ENCODE measurements at places on chromosomes 4 and X.

DNA sequence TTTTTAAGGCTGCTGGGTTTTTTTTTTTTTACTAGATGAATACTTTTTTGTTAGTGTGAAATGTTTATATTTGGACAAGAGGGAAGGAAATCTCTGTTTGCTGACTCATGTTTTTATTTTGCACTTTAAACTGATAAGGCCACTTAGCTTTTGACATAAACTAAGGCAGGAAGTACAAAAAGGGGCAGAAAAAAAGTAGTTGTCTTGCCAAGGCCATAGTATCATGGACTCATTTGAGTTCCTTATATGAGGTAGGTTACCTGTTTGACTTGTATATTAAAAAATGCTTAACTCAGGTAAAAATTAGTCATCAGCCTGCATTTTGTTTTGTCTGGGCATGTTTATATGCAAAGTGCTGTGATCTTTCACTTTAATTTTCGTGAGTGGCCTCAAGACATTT is 26.0 kb downstream of the SMAD1 start:
- peak; percentile 59 for DNase-seq

DNA sequence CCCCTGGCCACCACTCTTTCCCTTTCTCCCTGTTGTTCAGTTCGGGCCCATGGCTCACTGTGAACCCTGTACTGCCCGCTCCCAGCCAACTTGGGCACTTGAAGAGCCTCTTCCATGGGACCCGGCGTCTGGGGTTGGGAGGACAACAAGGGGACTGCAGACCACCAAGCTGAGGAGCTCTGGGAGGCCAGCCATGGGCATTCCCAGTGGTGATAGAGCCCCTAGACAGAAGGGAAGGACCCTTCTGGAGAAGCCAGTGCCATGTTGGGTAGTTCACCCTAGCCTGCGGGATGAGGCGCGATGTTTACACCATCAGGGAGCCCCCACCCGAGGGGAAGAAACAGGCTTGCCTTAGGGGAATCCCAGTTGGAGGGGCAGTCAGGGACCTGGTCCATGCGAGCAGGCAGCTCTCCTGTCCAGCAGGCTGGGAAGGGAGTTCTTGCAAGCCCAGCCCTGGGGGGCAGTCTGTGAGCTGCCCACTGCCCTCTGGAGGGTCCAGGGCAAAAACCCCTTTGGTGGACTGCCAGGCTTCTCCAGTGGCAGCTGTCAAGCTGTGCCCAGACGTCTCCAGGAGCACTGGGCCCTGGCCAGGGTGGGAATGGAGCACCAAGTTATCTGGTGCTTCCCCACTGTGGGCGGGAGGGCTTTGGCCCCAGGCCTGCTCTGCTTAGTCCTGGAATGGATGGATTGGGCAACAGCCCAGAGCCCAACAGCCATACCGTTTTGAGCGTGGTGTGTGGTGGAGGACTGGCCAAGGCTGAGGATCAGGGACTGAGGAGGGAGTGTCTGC is 23.7 kb upstream of the UBA1 start:
- peak; percentile 72 for DNase-seq

DNA sequence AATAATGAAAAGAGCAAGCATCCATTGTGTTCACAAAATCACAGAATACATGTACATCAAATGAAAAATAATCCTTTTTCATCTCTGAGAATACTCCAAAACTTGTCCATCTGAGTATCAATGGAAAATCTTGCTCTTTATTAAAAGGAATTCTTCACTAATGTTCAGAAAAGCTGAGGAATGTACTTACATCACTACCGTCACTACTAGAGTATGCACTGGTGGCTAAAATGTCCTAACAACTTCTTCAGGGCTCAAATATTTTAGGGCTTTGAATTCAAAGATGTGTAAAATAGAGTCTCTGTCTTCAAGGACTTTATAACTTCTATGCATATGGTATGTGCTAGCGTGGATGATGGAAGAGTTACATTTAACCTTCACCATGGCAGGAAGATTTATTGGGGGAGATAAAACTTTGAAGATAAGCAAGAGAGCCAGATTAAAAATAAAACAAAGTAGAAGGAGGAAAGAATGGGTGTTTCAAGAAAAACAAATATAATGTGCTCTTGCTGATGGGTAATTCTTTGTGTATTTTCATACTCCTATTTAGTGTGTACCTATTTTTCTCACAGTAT is 55.1 kb downstream of the DMD start:
- peak; percentile 35 for DNase-seq

GRCh38 chr4:20393486-20394100 is 141.9 kb downstream of the SLIT2 start:
- no peak for DNase-seq

DNA sequence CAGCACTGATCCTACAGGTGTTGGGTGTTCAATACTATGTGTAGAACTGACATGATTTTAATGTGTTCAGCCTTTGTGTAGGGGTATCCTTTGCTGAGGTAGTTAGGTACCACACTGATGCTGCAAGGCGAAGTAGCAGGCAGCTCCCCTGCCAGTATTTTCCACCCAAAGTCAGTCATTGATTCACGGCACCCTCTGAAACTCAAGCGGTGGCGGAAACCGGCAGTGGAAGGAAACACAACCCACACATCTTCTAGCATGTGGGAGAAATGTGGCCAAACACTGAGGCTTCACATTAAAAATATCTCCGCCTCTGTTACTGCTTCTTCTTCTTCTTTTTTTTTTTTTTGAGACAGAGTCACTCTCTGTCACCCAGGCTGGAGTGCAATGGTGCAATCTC is 126.3 kb downstream of the AASDH start:
- no peak for DNase-seq

GRCh38 chr4:69730002-69730401 is 30.4 kb downstream of the SULT1B1 start:
- DNase-seq = no peak

DNA sequence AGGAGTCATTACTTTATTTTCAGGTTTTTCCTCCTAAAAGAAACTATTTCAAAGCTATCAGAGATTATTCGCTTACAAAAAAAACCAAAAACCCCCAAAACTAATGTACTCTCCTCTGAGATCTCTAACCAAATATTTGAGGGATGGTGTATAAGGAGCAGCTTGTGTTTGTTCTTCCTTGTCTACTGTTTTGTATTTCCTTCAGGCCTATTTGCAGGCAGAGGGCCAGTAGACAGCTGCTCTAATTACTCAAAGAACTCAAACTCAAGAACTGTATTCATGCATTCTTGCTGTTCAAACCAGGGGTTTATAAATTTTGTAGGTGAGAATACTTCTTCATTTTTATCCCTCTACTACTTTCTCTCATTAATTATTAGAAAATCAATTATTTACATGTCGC is 51.3 kb downstream of the SH3RF1 start:
- no peak for DNase-seq

- no peak for DNase-seq
These were observed 88.8 kb downstream of the BCOR start for GRCh38 chrX:40008791-40009461.

- DNase-seq = no peak
These were observed 274.4 kb upstream of the ARX start for GRCh38 chrX:25290132-25290531.

GRCh38 chr4:154067786-154068185 is 278.9 kb upstream of the SFRP2 start:
- no peak for DNase-seq

DNA sequence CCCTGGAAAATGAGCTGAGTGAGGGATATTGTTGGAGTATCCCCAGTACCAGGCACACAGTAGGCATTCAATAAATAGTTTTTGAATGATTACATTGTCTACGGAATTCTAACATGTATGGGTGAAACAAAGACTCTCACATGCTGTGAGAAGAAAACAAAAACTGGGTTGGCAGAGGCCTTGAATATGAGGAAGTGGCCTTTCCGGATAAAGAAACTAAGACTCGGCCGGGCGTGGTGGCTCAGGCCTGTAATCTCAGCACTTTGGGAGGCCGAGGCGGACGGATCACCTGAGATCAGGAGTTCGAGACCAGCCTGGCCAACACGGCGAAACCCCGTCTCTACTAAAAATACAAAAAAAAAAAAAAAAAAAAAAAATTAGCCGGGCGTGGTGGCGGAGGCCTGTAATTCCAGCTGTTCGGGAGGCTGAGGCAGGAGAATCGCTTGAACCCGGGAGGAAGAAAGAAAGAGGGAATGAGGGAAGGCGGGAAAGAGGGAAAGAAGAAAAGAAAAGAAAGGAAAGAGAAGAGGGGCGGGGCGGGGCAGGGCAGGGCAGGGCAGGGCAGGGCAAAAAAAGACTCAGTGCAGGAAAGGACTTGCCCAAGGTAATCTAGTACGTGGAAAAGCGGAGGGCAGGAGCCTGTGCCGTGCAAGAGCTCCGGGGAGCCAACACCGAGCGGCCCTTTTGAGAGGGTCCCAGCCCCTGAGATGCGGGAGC is 689 bp upstream of the TMA16 start:
- DNase-seq = no peak

DNA sequence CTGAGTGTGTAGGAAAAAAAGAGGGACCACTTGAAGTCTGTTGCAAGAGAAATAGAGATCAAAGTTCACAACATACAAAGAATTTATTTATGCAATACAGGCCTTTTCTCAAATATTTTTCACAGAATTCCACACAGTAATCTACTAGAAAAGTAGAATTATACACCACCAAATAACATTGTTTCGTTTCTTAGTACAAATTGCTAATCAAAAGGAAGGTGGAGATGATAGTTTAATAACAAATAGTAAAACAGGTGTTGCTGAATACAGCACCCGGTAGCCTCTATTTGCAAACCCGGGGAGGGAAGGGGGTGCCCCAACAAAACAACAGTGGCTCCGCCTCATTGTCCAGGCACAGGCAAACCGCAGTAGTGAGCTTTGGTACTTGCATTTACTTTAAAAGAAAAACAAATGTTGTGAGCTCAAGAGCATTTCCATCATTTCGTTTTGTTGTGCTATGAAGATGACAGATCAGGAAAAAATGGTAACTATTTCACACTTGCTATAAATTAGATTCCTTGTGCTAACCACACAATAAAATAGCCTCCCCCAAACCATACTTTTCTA is 186.4 kb downstream of the DCLK2 start:
- peak; percentile 46 for DNase-seq

DNA sequence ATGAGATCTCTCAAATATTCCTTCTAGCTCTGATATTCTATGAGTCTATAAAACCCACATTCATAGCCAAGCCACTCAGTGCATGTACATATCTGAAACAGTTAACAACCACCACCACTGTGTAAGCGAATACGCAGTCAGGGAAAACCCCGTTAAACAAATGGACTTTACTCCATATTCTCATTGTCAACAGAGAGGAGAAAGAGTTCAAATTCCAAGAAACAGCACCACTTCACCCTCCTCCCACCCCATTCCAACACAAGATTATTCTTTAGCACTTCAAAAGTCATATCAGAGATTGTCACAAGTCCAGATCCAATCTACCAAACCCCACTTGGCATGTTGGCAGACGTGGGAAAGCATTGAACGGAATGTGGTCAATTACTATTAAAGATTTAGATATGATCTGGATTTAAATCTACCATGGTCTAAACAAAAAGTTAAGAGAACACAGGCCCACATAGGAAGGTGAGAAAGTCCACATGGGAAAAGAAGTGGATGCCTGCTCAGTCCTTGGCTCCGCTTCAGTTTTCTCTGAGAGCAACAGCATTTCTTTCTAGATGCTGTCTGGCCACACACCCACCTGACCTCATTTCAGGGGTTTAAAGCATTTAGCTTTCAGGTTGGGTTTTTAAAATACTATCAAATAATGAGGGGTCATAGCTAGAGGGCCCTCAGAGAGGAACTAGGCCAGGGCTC is 39.8 kb upstream of the KLHL13 start:
- no peak for DNase-seq

- DNase-seq = no peak
These were observed 1.7 kb downstream of the PDE5A start for GRCh38 chr4:119626943-119627266.

DNA sequence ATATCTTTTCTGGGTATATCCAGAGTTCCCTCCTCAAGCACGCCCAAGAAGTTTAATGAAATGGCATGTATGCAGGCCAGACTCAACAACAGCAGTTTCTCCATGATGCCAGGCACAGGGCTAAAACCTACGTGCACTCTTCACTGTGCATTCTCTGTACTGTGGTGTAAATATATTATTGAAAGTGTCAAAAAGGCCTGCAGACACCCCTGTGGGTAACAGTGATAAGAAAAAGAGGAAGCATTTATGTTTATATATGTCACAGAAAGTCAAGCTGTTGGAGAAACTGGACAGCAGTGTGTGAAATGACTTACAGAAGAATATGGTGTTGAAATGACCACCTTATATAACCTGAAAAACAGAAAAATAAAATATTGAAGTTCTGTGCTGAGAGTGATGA is 29.6 kb upstream of the DCAF8L1 start:
- DNase-seq = no peak

DNA sequence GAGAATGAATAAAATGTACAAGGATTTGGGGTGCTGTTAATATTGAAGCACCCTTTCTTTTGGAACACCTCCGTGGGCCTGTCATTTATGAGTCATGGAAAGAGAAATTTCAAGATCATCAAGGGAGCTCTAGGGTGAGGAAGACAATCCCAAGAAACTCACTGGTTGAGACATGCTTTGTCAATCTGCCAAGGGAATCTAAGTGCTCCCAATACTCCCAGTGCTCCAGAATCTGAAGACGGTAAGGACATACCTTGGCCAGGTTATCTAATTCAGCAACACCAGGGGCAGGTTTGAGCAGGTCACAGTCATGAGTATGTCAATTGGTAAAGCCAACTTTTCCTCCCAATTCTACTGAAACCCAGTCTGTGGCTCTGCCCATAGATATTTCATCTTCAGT is 556.4 kb upstream of the CPEB2 start:
- DNase-seq = no peak

DNA sequence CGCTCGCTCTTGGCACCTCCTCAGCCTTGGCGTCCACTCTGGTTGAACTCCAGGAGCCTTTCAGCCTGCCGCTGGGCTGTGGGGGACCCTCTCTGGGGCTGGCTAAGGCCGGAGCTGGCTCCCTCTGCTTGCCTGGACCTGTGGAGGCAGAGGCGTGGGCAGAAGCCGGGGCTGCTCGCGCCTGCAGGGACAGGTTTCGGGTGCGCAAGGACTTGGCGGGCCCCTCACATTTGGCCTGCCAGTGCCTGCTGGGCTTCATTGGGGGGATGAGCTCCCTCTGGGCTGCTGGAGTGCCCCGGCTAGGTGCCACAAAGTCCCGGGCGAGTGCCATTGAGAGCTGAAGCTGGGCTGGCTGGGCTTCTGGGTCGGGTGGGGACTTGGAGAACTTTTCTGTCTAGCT is 371.7 kb downstream of the FAM133A start:
- no peak for DNase-seq

DNA sequence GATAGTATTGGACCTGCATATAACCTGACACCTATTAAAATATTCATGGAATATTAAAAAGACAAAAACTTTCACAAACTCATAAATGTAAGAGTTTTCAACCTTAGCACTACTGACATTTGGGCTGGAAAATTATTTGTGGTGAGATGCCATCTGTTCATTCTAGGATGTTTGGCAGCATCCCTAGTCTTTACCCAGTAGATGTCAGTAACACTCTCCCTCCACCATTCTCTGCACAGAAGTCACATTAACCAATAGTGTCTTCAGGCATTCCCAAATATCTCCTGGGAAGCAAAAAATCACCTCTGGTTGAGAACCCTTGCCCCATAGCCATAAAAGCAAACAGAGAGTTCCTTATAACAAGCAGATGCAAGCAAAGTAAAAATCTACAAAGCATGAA is 41.4 kb upstream of the NDST4 start:
- DNase-seq = peak; percentile 19

Data from choroid plexus epithelial cell (primary cell).